ENCODE measurements at places on chromosomes 3 and 15.

DNA sequence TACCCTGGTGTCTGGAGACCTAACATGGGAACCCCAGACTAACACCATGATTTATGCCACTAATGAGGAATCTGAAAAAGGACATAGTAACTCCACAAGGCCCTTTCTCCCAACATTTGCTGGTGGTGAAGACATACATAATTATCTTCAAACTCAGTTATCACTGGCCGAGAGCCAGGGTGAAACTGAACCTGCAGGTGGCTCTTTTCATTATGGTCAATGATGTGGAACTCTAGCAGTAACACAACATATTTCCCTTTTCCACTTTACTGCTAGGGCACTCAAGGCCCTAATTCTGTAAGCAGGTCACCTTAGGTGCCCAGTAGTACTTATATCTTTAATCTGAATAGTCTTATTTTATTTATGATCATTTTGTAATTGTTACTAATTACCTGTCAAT, 326.4 kb upstream of the SATB1 start:
- no peak for DNase-seq

GRCh38 chr3:114730397-114730796, 416.7 kb downstream of the ZBTB20 start:
- no peak for DNase-seq

- no peak for DNase-seq
These were observed 118.7 kb downstream of the KCNH8 start for GRCh38 chr3:19267040-19267439.

DNA sequence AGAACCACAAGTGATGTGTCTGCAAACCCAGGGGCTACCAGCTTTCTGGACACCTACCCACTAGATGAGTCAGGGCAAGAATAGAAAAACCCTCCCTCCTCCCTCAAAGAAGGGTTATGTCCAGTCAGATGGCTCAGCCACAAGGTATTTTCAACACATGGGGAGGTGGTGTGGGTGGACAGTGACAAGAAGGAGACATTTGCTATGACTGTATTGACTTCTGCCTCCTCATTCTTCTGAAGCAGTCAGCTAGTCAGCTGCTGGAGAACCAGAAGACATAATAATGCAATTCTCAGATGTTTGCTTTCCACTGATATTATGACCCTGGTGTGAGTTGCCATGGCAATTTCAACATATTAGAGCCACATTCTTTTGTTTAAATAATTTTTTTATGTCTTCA, 66.7 kb upstream of the GOLGA8B start:
- DNase-seq: no peak

GRCh38 chr3:71042759-71043158, 540.8 kb downstream of the FOXP1 start:
- no peak for DNase-seq
